ENCODE measurements at places on chromosomes 2 and 18.

DNA sequence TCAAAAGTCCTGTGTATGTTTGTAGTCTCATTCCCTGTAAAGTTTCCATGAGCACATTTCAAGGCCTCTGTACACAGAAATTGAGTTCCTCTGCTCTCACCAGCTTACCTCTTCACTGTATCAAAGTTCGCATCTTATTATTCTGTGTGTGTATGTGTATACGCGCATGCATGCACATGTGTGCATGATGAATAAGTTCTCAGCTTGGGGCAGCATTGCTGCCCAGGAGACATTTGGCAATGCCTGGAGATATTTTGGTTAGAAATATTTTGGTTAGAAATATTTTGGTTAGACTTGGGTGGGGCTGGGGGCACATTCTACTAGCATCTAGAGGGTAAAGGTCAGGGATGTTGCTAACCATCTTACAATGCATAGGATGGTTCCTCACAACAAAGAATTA lies 23.4 kb downstream of the TCF7L1 start:
- DNase-seq, result peak; percentile 23
- no peaks in the 10 kb centered on the region for H3K36me3 ChIP-seq
- H3K4me1 ChIP-seq, result peaks cover 32% of the 10 kb centered on the region
- H3K27ac ChIP-seq, result no peak overlapping the region

DNA sequence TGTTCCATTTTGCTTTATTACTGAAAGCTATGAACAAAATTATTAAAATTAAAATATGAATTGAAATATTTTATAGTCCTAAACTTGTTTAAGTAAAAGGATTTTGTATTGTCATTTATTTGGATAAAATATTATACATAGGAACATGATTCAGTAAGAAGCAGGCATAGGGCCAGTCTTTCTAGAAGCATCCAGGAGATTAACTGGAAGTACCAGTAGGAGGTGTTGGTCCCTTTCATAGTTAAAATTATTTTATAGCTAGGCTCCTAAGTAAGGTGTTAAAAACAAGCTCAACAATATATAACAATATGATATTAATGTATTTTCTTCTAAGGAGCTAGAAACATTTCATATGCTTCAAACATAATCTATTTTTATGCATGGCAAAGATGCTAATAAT lies 43.7 kb downstream of the FIGN start:
- H3K4me1 ChIP-seq, result no peaks in the 10 kb centered on the region
- no peaks in the 10 kb centered on the region for H3K36me3 ChIP-seq

- no peak for DNase-seq
- no peak overlapping the region for H3K27ac ChIP-seq
- no peak overlapping the region for H3K4me3 ChIP-seq
- no peaks in the 10 kb centered on the region for H3K27me3 ChIP-seq
- H3K36me3 ChIP-seq, result no peaks in the 10 kb centered on the region
- no peaks in the 10 kb centered on the region for H3K4me1 ChIP-seq
Observed at GRCh38 chr2:54866868-54867267, 143.4 kb downstream of the EML6 start.

GRCh38 chr2:7795778-7796563 lies 878.8 kb downstream of the RNF144A start:
- H3K4me1 ChIP-seq, result no peaks in the 10 kb centered on the region
- no peak overlapping the region for H3K4me3 ChIP-seq
- H3K27me3 ChIP-seq, result no peaks in the 10 kb centered on the region
- no peak overlapping the region for H3K27ac ChIP-seq

DNA sequence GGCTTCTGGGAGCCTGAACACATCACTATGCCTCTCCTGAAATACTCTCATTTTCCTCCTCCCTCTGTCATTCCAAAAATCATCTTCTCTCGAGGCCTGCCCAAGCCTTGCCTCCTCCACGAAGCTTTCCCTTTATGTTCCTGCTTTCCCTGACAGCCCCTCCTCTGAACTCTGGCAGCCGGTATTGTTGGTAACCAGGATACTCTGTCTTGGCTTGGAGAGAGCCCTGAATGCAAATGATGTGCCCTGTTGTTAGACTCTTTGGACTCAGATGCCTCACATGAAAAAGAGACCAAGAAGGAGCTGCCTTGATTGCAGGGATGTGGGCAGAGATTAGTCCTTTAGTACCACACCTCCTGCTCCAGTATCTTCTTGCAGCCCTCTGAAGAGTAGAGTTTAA lies 138.5 kb upstream of the DLX2 start:
- H3K4me1 ChIP-seq, result no peaks in the 10 kb centered on the region
- no peak overlapping the region for H3K27ac ChIP-seq
- no peak for DNase-seq
- peaks cover 12% of the 10 kb centered on the region for H3K27me3 ChIP-seq
- no peak overlapping the region for H3K4me3 ChIP-seq
- H3K36me3 ChIP-seq, result no peaks in the 10 kb centered on the region

GRCh38 chr2:138293045-138293444 lies 208.5 kb upstream of the SPOPL start:
- H3K27me3 ChIP-seq, result no peaks in the 10 kb centered on the region
- no peak overlapping the region for H3K27ac ChIP-seq
- H3K36me3 ChIP-seq, result no peaks in the 10 kb centered on the region

GRCh38 chr2:96984300-96984699 lies 2.1 kb downstream of the FAM178B start:
- DNase-seq, result peak; percentile 76
- H3K36me3 ChIP-seq, result no peaks in the 10 kb centered on the region

GRCh38 chr2:226915846-226916360 lies 80.0 kb downstream of the RHBDD1 start:
- no peak for DNase-seq
- no peak overlapping the region for H3K27ac ChIP-seq
- no peaks in the 10 kb centered on the region for H3K4me1 ChIP-seq
- H3K36me3 ChIP-seq, result peaks cover 4% of the 10 kb centered on the region
- no peak overlapping the region for H3K4me3 ChIP-seq
- no peaks in the 10 kb centered on the region for H3K27me3 ChIP-seq

- no peak for DNase-seq
- no peak overlapping the region for H3K4me3 ChIP-seq
- H3K36me3 ChIP-seq, result no peaks in the 10 kb centered on the region
- H3K4me1 ChIP-seq, result no peaks in the 10 kb centered on the region
- no peaks in the 10 kb centered on the region for H3K27me3 ChIP-seq
Observed at GRCh38 chr2:149483004-149483605, 104.5 kb downstream of the MMADHC start.

- no peaks in the 10 kb centered on the region for H3K27me3 ChIP-seq
- no peaks in the 10 kb centered on the region for H3K4me1 ChIP-seq
- DNase-seq, result peak; percentile 43
- peaks cover 33% of the 10 kb centered on the region for H3K36me3 ChIP-seq
Observed at GRCh38 chr2:1694371-1695271, 49.7 kb downstream of the PXDN start.

DNA sequence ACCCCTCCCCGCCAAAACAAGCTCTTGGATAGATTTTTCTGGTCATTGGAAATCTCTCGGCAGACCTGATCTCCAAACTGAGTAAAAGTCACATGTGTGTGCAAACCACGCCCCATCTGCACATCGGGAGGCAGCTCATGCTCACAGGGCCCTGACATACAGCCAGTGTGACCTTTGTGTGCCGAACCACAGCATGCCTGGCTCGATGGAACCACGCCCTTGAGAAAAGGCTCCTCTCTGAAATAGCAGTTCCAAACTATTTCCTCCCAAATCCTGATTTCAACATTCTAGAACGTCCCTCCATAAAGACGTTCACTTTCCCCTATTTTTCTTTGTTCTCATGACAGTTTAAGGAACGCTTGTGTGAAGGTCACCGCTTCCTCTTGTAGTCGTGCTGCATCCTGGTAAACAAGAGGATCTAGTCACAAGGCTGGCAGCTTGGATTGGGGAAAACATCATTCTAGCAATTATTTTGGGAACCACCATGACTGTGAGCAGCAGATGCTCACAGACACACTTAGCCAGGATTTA lies 59.3 kb upstream of the MAP4K4 start:
- H3K27me3 ChIP-seq, result no peaks in the 10 kb centered on the region
- H3K27ac ChIP-seq, result no peak overlapping the region
- DNase-seq, result peak; percentile 56
- H3K36me3 ChIP-seq, result no peaks in the 10 kb centered on the region
- no peaks in the 10 kb centered on the region for H3K4me1 ChIP-seq

- no peaks in the 10 kb centered on the region for H3K27me3 ChIP-seq
- H3K36me3 ChIP-seq, result no peaks in the 10 kb centered on the region
- H3K27ac ChIP-seq, result no peak overlapping the region
- no peak for DNase-seq
- H3K4me3 ChIP-seq, result no peak overlapping the region
Observed at GRCh38 chr18:49837889-49838288, 24.6 kb upstream of the ACAA2 start.

GRCh38 chr2:205969584-205969983 lies 116.4 kb downstream of the INO80D start:
- H3K4me1 ChIP-seq, result no peaks in the 10 kb centered on the region
- no peak overlapping the region for H3K4me3 ChIP-seq

DNA sequence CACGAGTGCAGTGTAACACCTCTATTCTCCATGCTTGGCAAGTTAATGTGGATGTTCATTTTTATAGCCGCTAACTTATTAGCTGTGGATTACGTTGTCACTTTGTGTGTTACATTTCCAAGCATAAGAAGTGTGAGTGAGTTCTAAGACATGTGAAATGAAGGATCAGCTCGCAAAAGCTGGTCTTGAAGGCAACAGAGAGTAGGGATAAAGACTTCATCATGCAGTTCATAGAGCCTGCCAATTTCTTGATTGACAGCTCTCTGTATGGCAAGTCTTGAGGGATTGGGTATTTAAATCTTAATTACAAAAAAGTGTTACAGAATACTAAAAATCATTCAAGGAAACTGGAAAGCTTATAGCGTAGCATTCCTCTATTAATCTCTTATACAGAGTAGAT lies 25.8 kb upstream of the DPP4 start:
- H3K27me3 ChIP-seq, result no peaks in the 10 kb centered on the region
- H3K27ac ChIP-seq, result no peak overlapping the region
- no peaks in the 10 kb centered on the region for H3K36me3 ChIP-seq
- DNase-seq, result no peak
- H3K4me1 ChIP-seq, result no peaks in the 10 kb centered on the region

GRCh38 chr2:15901808-15902130 lies 38.6 kb upstream of the MYCN start:
- no peaks in the 10 kb centered on the region for H3K27me3 ChIP-seq
- no peaks in the 10 kb centered on the region for H3K36me3 ChIP-seq
- H3K4me3 ChIP-seq, result no peak overlapping the region

GRCh38 chr2:224882291-224883171 lies 159.7 kb downstream of the DOCK10 start:
- H3K36me3 ChIP-seq, result peaks cover 35% of the 10 kb centered on the region
- H3K4me3 ChIP-seq, result no peak overlapping the region
- DNase-seq, result no peak
- no peaks in the 10 kb centered on the region for H3K27me3 ChIP-seq
- peaks cover 58% of the 10 kb centered on the region for H3K4me1 ChIP-seq

GRCh38 chr2:69958480-69958879 lies 3.0 kb downstream of the ASPRV1 start:
- no peak overlapping the region for H3K27ac ChIP-seq
- H3K4me3 ChIP-seq, result no peak overlapping the region
- H3K36me3 ChIP-seq, result no peaks in the 10 kb centered on the region
- H3K4me1 ChIP-seq, result no peaks in the 10 kb centered on the region

GRCh38 chr2:123380370-123380935 lies 644.6 kb upstream of the CNTNAP5 start:
- H3K4me1 ChIP-seq, result no peaks in the 10 kb centered on the region
- H3K27ac ChIP-seq, result no peak overlapping the region

- H3K4me1 ChIP-seq, result peaks cover 4% of the 10 kb centered on the region
- no peaks in the 10 kb centered on the region for H3K36me3 ChIP-seq
- H3K27me3 ChIP-seq, result no peaks in the 10 kb centered on the region
- H3K4me3 ChIP-seq, result no peak overlapping the region
- no peak overlapping the region for H3K27ac ChIP-seq
- DNase-seq, result no peak
Observed at GRCh38 chr2:178298785-178299212, 104.5 kb downstream of the OSBPL6 start.

- peaks cover 19% of the 10 kb centered on the region for H3K4me1 ChIP-seq
- H3K36me3 ChIP-seq, result peaks cover 24% of the 10 kb centered on the region
- peak overlapping the region; percentile 66 for H3K27ac ChIP-seq
- H3K4me3 ChIP-seq, result no peak overlapping the region
Observed at GRCh38 chr2:37085731-37086147, 1.4 kb downstream of the GPATCH11 start.

DNA sequence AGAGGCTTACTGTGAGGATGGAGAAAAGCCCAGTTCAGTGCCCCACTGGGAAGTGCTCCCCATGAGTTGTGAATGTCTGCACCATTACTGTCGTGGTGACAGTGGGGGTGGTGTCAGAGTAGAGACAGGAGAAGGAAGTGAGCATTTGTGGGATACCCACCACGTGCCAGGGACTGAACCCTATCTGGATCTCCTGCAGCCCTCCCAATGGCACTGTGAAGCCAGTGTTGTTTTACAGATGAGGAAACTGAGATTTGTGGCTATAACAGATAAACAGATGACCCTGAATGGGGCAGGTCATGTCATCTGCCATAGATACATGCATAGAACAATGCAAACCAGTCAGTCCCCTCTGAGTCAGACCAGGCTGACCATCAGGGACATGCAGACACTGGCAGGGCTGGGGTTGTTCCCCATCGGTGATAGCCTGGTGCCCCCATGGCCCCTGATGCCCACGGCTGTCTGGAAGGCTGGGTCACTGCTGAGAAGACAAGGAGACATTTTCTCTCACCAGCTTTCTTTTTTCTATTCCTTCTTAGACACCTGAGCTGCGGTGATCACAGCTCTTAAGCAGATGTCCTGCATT lies 60.8 kb downstream of the EMILIN2 start:
- H3K27me3 ChIP-seq, result peaks cover 5% of the 10 kb centered on the region
- peak overlapping the region; percentile 72 for H3K4me3 ChIP-seq
- H3K36me3 ChIP-seq, result peaks cover 16% of the 10 kb centered on the region
- no peak for DNase-seq
- H3K27ac ChIP-seq, result no peak overlapping the region
- H3K4me1 ChIP-seq, result no peaks in the 10 kb centered on the region

DNA sequence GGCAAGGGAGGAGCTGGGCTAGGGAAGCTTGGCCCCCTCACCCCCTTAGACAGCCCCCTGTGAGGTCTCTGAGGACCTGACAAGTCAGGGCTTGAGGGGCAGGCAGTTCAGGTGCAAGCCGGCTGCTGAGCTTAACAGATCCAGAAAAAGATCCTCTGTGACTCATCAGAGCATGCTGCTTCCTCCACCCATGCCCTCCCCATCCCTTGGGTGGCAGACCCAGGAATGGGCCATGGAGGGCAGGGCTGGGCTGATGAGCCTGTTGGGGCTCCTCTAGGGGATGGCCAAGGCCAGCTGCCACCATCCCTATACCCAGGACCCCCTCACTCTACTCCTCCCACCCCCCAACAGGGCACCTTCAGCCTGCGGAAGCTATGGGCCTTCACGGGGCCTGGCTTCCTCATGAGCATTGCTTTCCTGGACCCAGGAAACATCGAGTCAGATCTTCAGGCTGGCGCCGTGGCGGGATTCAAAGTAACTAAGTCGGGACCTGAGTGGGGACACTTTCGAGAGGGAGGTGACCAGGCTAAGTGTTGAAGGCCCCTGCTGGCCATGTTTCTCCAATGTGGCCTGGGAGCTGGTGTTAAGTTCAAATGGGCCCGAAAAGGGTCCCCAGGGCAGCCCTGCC lies 1.9 kb downstream of the SLC11A1 start:
- no peak overlapping the region for H3K4me3 ChIP-seq
- no peak overlapping the region for H3K27ac ChIP-seq
- no peaks in the 10 kb centered on the region for H3K4me1 ChIP-seq
- H3K36me3 ChIP-seq, result no peaks in the 10 kb centered on the region
- peak; percentile 84 for DNase-seq
- H3K27me3 ChIP-seq, result peaks cover 10% of the 10 kb centered on the region
